Activated CD4-positive, alpha-beta T cell treated with anti-CD3 and anti-CD28 coated beads for 1 hour (primary cell): ENCODE measurements at places on chromosomes 1 and 21.

- no peak for DNase-seq
These were observed 54.1 kb upstream of the POFUT2 start for GRCh38 chr21:45341779-45342178.

GRCh38 chr1:39676948-39677548 is 5.1 kb upstream of the NT5C1A start:
- DNase-seq, result no peak

GRCh38 chr1:232179896-232180778 is 449.8 kb downstream of the SIPA1L2 start:
- no peak for DNase-seq

- no peak for DNase-seq
These were observed 49.9 kb downstream of the SLC9A1 start for GRCh38 chr1:27105018-27105417.

- no peak for DNase-seq
These were observed 42.4 kb downstream of the GLUL start for GRCh38 chr1:182348961-182349747.
